ENCODE measurements at places on chromosomes 12 and 14. TPM values are rescaled to one million over a fixed set of nuclear protein-coding genes. Genes with fewer than 3 reads are reported as not detected.
A peak's percentile ranks its signal among the peaks of the same experiment; 100 is the strongest.

- H3K27me3 ChIP-seq = no peaks in the 10 kb centered on the region
- DNase-seq = no peak
- H3K4me3 ChIP-seq = no peak overlapping the region
- H3K27ac ChIP-seq = no peak overlapping the region
- H3K4me1 ChIP-seq = peaks cover 12% of the 10 kb centered on the region
Measured at GRCh38 chr12:26696048-26696612, 136.9 kb downstream of the ITPR2 start.

DNA sequence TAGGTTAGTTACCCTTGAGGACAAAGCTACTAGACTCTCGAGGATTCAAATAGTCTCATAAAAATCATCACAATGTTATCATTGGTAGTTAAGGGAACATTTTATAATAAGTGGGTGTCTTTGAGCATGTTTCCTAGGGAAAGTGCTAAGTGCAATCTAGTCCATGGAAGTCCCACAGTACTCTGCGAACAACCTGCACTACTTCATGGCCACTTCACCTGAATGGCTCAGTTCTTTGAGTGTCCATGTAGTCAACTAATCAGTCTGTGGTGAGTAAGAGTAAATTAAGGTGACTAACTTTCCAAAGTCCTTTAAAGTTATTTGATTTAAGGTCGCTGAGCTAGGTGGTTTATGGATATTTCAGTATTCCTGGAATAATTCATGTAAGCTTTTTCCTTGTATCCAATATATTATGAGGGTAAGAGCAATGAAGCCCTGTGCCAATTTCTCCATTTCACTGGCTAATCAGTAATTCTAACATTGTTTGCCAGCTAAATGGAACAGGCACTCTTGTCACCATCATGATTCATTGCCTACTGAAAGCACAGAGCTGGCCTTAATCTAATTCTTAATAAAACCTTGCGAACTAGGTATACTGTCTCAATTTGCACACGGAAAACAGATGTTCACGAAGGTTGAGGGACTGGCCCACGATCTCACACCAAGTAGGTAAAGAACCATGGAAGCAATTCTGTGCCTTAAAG is 495.1 kb downstream of the APAF1 start:
- DNase-seq = no peak
- H3K27me3 ChIP-seq = no peaks in the 10 kb centered on the region
- no peaks in the 10 kb centered on the region for H3K4me1 ChIP-seq
- H3K4me3 ChIP-seq = no peak overlapping the region
- H3K36me3 ChIP-seq = no peaks in the 10 kb centered on the region

GRCh38 chr14:100532906-100533655 is 54.1 kb downstream of the BEGAIN start:
- H3K4me3 ChIP-seq = no peak overlapping the region
- no peaks in the 10 kb centered on the region for H3K4me1 ChIP-seq

- DNase-seq = peak; percentile 73
- H3K4me3 ChIP-seq = peak overlapping the region; percentile 87
- peaks cover 20% of the 10 kb centered on the region for H3K4me1 ChIP-seq
- H3K36me3 ChIP-seq = no peaks in the 10 kb centered on the region
Measured at GRCh38 chr14:102927878-102928411, 5.5 kb downstream of the AMN start.

Gene ZNF385A
- 18.0 TPM for total RNA-seq

- H3K4me1 ChIP-seq = peaks cover 17% of the 10 kb centered on the region
- no peak overlapping the region for H3K4me3 ChIP-seq
- DNase-seq = no peak
Measured at GRCh38 chr14:61963926-61964325, 201.7 kb downstream of the SNAPC1 start.

- H3K4me3 ChIP-seq = no peak overlapping the region
- no peak overlapping the region for H3K27ac ChIP-seq
- no peaks in the 10 kb centered on the region for H3K4me1 ChIP-seq
- no peaks in the 10 kb centered on the region for H3K36me3 ChIP-seq
- no peaks in the 10 kb centered on the region for H3K27me3 ChIP-seq
Measured at GRCh38 chr12:98696036-98696646, 51.1 kb downstream of the APAF1 start.

- no peak for DNase-seq
- no peaks in the 10 kb centered on the region for H3K36me3 ChIP-seq
- H3K27ac ChIP-seq = no peak overlapping the region
- H3K4me3 ChIP-seq = no peak overlapping the region
- H3K27me3 ChIP-seq = no peaks in the 10 kb centered on the region
Measured at GRCh38 chr12:16074894-16075293, 163.8 kb downstream of the DERA start.

DNA sequence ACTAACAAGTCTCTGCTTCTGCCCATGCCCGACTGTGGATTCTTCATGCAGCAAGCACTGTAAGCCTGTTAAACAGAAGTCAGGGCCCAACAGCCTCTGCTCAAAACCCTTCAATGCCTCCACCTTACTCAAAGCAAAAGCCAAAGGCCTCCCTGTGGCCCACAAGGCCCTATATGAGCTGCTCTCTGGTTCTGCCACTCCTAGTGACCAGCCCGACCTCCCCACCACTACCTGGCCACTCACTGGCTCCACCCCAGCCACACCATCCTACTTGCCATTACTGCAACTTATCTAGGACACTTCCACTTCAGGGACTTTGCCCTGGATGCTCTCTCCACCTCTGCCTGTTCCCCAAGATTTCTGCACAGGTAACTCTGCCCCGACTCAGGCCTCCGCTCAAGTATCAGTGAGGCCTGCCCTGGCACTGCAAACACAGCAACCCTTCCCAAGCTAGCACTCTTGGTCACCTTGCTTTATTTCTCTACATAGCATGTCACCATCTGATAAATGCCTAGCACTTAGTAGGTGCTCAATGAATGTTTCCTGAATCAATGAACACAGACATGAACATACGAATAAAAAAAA is 88.9 kb downstream of the ITPR2 start:
- no peak overlapping the region for H3K27ac ChIP-seq
- no peak for DNase-seq
- 0 out of 2 replicates have a peak, but pooled peaks cover 4% of the 10 kb centered on the region for H3K4me1 ChIP-seq
- H3K4me3 ChIP-seq = no peak overlapping the region

DNA sequence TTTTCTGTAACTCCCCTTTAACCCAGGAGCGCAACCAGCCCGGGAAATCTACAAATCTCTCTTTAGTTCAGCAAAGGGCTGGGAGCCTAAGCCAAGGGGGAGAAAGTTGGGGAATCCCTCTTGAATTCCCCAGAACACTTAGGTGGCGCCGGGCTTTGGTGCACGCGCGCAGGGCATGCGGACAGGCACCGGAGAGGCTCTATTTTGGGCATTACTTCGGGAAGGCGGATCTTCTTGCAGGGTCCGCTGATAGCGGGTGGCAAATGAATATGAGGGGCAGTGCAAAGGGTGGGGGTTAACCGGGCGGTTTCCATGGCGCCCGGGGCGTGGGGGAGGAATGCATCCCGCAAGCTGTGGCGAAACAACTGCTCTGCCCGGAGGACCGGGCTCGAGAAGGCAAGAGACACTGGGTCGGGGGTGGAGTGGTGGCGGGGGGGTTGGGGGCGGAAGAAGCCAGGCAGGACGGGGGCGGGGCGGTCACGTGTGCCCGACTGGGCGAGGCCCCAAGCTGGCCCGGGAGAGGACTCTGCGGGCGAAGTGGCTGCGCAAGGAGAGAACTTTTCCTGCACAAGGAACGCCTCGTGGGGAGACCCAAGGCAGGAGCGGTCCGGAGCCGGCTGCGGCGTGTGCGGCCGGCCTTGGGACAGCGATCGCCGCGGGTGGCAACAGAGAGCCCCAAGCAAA is at the start of gene FLVCR2:
Gene FLVCR2, plus strand, starts transcription at position 519 of the 684 bp plus-strand sequence. CDS start 353 bp downstream, outside the sequence.
- H3K27me3 ChIP-seq = no peaks in the 10 kb centered on the region
- H3K4me3 ChIP-seq = peak within 1 kb of the TSS; percentile 67
- H3K27ac ChIP-seq = peak within 1 kb of the TSS; percentile 41
- peak; percentile 72 for DNase-seq

GRCh38 chr12:7060353-7060954 is at the start of gene C1S:
C1S (plus strand) TSS chr12:7060718; CDS start chr12:7061913, 1,195 bp downstream.
- no peak within 1 kb of the TSS for H3K27ac ChIP-seq
- H3K27me3 ChIP-seq = peaks cover 2% of the 10 kb centered on the region
- no peaks in the 10 kb centered on the region for H3K36me3 ChIP-seq
- peak; percentile 69 for DNase-seq

GRCh38 chr14:79281244-79282152 is 929.8 kb downstream of the DIO2 start:
- H3K4me3 ChIP-seq = no peak overlapping the region
- H3K27ac ChIP-seq = no peak overlapping the region
- H3K36me3 ChIP-seq = no peaks in the 10 kb centered on the region
- 0 out of 2 replicates have a peak, but pooled peaks cover 4% of the 10 kb centered on the region for H3K27me3 ChIP-seq
- DNase-seq = no peak

GRCh38 chr14:28515571-28515970 is 251.0 kb upstream of the FOXG1 start:
- no peak overlapping the region for H3K27ac ChIP-seq
- H3K27me3 ChIP-seq = no peaks in the 10 kb centered on the region
- DNase-seq = no peak
- no peaks in the 10 kb centered on the region for H3K4me1 ChIP-seq
- H3K36me3 ChIP-seq = no peaks in the 10 kb centered on the region
- no peak overlapping the region for H3K4me3 ChIP-seq

GRCh38 chr12:40145896-40146295 is 40.0 kb upstream of the SLC2A13 start:
- no peaks in the 10 kb centered on the region for H3K36me3 ChIP-seq
- H3K27ac ChIP-seq = no peak overlapping the region
- no peak overlapping the region for H3K4me3 ChIP-seq

Gene CMA1
- total RNA-seq = not detected

DNA sequence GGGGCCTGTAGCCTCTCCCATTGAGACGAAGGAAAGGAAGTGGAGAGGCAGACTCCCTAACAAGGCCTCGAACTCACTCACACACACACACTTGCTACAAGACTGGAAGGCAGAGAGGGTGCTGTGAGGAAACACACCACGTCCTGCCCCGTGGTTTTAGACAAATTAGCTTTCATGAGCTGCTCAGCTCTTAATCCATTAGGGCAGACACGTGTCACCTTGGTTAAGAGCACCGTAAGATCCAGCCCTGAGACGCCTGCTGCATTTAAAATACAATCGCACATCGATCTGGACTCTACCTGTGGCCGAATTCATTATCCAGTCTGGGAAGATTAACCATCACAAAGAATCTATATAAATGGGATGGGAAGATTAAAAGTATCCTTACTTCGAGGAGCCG is 72.0 kb downstream of the RIMBP2 start:
- no peaks in the 10 kb centered on the region for H3K4me1 ChIP-seq
- no peaks in the 10 kb centered on the region for H3K36me3 ChIP-seq
- H3K4me3 ChIP-seq = no peak overlapping the region
- peaks cover 87% of the 10 kb centered on the region for H3K27me3 ChIP-seq
- no peak overlapping the region for H3K27ac ChIP-seq
- no peak for DNase-seq

Gene TMCC3
- total RNA-seq = 19.9 TPM

Gene SLC6A15
- total RNA-seq = not detected

DNA sequence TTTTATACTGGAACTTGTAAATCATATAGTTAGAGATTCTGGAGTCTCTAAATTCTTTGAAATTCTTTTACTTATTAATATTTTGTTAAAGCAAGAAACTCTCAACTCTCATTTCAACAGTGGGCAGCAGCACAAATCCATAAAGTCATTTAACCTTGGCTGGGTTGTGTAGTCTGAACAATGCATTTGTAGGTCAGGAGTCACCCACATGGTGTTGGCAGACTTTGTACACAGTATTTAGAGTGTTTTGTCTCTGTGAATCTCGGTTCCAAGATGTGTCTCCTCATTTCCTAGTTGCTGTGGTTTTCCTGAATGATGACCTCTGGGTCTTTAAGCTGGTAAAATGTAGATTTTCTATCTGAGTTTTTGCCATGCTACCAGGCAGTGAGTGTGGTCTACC is 20.8 kb upstream of the STRAP start:
- no peak overlapping the region for H3K4me3 ChIP-seq
- no peak overlapping the region for H3K27ac ChIP-seq
- H3K36me3 ChIP-seq = no peaks in the 10 kb centered on the region
- no peaks in the 10 kb centered on the region for H3K4me1 ChIP-seq

Gene C12orf50
- total RNA-seq = not detected

DNA sequence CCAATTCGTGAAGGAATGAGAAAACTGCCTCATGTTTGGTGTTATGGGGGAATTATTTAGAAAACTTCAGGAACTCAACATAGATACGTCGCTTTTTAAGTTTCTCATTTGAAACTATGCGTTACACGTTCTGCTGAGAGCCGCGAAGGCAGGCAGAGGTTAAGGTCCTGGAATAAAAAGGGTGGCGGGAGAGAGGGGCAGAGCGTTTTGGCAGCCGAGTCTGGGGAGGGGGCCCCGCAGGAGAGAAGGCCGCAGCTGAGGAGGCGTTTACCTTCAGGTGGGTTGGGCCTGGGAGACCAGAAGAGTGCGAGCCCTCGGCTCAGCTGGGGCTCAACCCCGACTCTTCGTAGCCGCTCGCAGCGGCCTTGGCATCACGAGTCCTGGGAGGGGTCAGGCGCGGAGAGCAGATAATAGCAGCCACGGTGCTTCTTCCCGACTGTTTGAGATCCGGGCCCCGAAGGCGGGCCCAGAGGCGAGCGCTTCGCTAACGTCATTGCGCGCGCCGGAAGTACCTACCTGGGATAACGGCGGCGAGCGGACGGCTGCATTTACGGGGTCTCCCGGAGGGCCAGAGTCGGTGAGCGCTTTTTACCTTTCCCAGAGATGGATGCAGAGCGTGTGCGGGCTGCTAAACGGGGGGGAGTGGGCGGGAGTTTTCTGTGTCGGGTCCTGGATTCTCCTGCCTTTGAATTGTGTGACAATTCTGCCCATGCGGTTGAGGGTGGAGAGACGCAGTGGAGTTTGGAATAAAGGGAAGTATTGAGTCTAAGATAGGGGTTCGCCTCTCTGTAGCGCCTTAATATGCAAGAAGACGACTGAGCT is at the start of the genes PPHLN1 and ZCRB1:
Gene PPHLN1, plus strand, starts transcription at position 515 of the 822 bp plus-strand sequence. CDS start 9,736 bp downstream, outside the sequence.
Gene ZCRB1, minus strand, starts transcription at position 442 of the 822 bp plus-strand sequence. CDS start 1,992 bp downstream, outside the sequence.
- peak; percentile 71 for DNase-seq
- no peaks in the 10 kb centered on the region for H3K36me3 ChIP-seq
- peak within 1 kb of the TSS; percentile 95 for H3K4me3 ChIP-seq
- H3K27ac ChIP-seq = peak within 1 kb of the TSS; percentile 64

Gene NDUFA12
- 108 TPM for total RNA-seq

DNA sequence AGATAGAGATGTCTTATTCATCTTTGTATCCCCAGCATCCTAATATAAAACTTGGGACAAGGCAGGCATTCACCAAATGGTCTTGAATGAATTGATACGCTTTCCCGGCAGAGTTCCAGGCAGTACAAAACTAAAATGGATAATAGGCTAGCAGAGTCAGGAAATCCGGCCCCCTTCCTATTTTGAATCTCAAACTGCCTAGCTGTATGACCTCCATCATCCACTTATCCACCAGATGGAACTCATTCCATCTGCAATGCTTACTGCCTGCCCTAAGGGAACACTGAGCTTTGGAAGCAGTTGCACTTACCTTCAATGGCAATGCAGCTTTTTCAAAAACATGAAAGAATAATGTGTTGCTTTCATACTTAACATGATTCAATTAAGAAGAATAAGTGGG is 43.4 kb downstream of the BDKRB1 start:
- H3K27me3 ChIP-seq = no peaks in the 10 kb centered on the region
- DNase-seq = no peak
- H3K4me3 ChIP-seq = no peak overlapping the region
- no peak overlapping the region for H3K27ac ChIP-seq
- H3K36me3 ChIP-seq = no peaks in the 10 kb centered on the region

- peaks cover 8% of the 10 kb centered on the region for H3K4me1 ChIP-seq
- H3K4me3 ChIP-seq = no peak overlapping the region
- H3K27ac ChIP-seq = no peak overlapping the region
- peak; percentile 61 for DNase-seq
- H3K36me3 ChIP-seq = peaks cover 30% of the 10 kb centered on the region
Measured at GRCh38 chr12:79674629-79675028, 16.1 kb downstream of the PAWR start.

- H3K4me3 ChIP-seq = peak within 1 kb of the TSS; percentile 99
- 0 out of 2 replicates have a peak within 1 kb of the TSS, but pooled peaks have one; percentile 14 for H3K27ac ChIP-seq
- no peaks in the 10 kb centered on the region for H3K36me3 ChIP-seq
- H3K4me1 ChIP-seq = peaks cover 18% of the 10 kb centered on the region
Measured at GRCh38 chr12:124993626-124994436, at the start of gene BRI3BP. BRI3BP (plus strand) TSS chr12:124993645; CDS start chr12:124993791, 146 bp downstream.
